Stimulated activated memory B cell treated with anti-CD40 and anti-IgM and Interleukin-4, amounts not matched to agents 10 μg/mL and 1 μg/mL and 100 μg/mL, for 72 hours (primary cell): ENCODE measurements at places on chromosomes 1 and 21.
A peak's percentile ranks its signal among the peaks of the same experiment; 100 is the strongest.

GRCh38 chr1:61092642-61093041 is 10.3 kb downstream of the NFIA start:
- H3K27ac ChIP-seq: no peak overlapping the region
- no peak for ATAC-seq
- H3K4me3 ChIP-seq: no peak overlapping the region
- H3K4me1 ChIP-seq: no peaks in the 10 kb centered on the region

- no peak overlapping the region for H3K27ac ChIP-seq
- H3K4me3 ChIP-seq: no peak overlapping the region
- H3K27me3 ChIP-seq: peaks cover 7% of the 10 kb centered on the region
Observed at GRCh38 chr21:17848228-17848627, 29.1 kb upstream of the C21orf91 start.

- peaks cover 21% of the 10 kb centered on the region for H3K27me3 ChIP-seq
- ATAC-seq: no peak
- no peaks in the 10 kb centered on the region for H3K36me3 ChIP-seq
- no peaks in the 10 kb centered on the region for H3K4me1 ChIP-seq
- H3K27ac ChIP-seq: no peak overlapping the region
- H3K4me3 ChIP-seq: no peak overlapping the region
Observed at GRCh38 chr1:14777516-14778506, 179.3 kb downstream of the KAZN start.

DNA sequence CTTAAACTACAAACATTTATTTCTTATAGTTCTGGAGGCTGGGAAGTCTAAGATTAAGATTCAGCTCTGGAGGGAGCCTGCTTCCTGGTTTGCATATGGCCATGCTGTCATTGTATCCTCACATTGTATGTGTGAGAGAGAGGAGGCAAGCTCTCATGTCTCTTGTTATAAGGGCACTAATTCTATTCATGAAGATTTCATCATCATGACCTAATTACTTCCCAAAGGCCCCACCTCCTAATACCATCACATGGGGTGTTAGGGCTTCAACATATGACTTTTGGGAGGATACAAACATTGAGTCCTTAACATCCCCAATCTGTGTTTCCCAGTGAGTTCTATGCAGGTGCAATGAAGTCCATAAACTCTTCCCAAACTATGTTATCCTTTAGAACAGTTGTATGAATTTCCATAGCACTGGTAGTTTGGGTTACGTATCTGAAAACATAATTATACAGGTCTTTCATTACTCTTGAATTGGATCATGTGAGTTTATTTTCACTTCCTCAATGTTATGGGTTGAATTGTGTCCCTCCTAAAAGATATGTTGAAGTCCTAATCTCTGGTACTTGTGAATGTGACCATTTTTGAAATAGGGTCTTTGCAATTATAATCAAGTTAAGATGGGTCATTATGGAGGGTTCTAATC is 124.2 kb downstream of the RUNX1 start:
- H3K4me1 ChIP-seq: peaks cover 54% of the 10 kb centered on the region
- no peaks in the 10 kb centered on the region for H3K27me3 ChIP-seq
- H3K36me3 ChIP-seq: peaks cover 30% of the 10 kb centered on the region
- peak overlapping the region; percentile 30 for H3K4me3 ChIP-seq
- ATAC-seq: peak; percentile 75

- ATAC-seq: no peak
- H3K36me3 ChIP-seq: no peaks in the 10 kb centered on the region
- H3K4me1 ChIP-seq: no peaks in the 10 kb centered on the region
- no peak overlapping the region for H3K4me3 ChIP-seq
- H3K27ac ChIP-seq: no peak overlapping the region
Observed at GRCh38 chr1:53539711-53540603, 80.8 kb downstream of the DMRTB1 start.

DNA sequence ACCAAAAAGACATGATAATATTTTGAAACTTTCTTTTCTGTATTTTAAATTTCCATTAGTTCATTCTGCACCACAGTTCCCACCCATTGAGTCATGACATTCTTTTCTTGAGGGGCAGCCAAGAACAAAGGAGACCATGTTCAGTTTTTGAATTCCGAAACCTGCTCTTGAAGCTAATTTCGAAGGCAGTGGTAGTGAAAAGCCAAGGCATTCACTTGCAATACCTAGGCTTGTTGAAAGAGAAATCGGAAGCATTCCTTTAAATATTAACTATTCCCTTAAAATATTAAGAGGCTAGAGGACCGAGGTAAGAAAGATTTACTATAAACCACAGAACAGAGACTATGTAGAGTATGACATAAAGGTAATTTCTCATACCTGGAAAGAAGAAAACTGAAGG is 256.3 kb downstream of the ADGRL2 start:
- H3K4me1 ChIP-seq: no peaks in the 10 kb centered on the region
- H3K27me3 ChIP-seq: no peaks in the 10 kb centered on the region
- no peak overlapping the region for H3K27ac ChIP-seq

DNA sequence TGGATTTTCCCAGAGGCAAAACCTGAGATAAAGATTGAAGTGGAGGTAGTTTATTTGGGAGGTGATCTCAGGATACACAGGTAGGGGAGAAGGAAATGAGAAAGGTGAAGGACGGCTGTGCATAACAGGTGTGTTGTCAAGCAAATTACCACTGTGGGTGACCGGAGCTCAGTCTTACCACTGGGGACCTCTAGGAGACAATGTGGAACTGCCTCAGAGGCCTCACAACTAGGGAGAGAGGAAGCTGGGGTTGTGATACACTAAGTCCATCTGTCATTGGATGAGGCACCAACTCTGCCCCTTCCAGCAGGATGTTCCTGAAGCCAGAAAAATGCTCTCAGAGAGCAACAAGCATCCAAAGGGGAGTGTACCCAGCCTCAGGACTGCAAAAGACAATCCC is 32.6 kb downstream of the GRIK3 start:
- H3K4me3 ChIP-seq: no peak overlapping the region
- H3K27ac ChIP-seq: no peak overlapping the region
- H3K4me1 ChIP-seq: peaks cover 22% of the 10 kb centered on the region

DNA sequence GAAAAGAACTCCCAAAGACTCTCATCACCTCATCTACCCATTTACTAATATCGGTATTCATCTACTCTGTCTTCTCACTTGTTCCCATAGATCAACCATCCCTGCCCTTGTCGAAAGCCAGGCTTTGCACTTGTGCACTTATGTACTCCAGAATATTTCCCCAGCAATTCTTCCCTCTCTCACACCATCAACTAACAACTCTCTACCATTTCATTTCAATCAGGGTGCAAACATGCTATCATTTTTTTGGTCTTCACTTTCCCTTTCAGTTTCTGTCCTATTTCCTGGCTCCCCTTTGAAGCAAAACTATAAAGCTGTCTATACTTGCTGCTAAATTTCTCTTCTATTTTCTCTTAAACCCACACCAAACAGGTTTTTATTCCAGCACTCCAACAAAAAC is 6.7 kb downstream of the C1orf105 start:
- no peak overlapping the region for H3K27ac ChIP-seq
- no peaks in the 10 kb centered on the region for H3K27me3 ChIP-seq
- no peak overlapping the region for H3K4me3 ChIP-seq
- no peaks in the 10 kb centered on the region for H3K36me3 ChIP-seq
- H3K4me1 ChIP-seq: peaks cover 6% of the 10 kb centered on the region
- no peak for ATAC-seq

DNA sequence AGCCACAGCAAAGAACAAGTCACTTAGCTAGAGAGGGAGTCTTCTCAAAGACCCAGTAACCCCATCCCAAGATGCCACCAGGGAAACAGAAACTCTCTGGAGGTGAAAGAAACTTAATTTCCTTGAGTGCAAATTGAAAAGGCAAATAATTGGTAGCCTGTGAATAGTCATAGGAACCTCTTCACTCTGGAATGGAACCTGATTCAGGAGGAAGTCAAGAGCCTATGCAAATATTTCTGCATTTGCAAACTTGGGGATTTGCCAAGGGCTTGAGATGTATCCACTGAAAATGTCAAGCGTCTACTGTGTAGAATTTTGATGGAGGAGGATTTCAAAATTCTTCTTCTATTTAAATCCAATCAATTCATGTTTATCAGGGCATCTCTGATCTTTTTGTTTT is 5.7 kb downstream of the HIVEP3 start:
- no peak for ATAC-seq
- no peaks in the 10 kb centered on the region for H3K36me3 ChIP-seq
- H3K4me1 ChIP-seq: peaks cover 12% of the 10 kb centered on the region
- peaks cover 47% of the 10 kb centered on the region for H3K27me3 ChIP-seq
- no peak overlapping the region for H3K27ac ChIP-seq
- no peak overlapping the region for H3K4me3 ChIP-seq

GRCh38 chr1:151692226-151692625 is 24.4 kb downstream of the CELF3 start:
- H3K4me3 ChIP-seq: no peak overlapping the region
- H3K27ac ChIP-seq: no peak overlapping the region
- no peak for ATAC-seq
- H3K4me1 ChIP-seq: peaks cover 7% of the 10 kb centered on the region

- H3K4me3 ChIP-seq: no peak overlapping the region
- H3K27me3 ChIP-seq: no peaks in the 10 kb centered on the region
- ATAC-seq: no peak
- H3K27ac ChIP-seq: no peak overlapping the region
Observed at GRCh38 chr21:43908167-43908566, 43.1 kb downstream of the AGPAT3 start.

DNA sequence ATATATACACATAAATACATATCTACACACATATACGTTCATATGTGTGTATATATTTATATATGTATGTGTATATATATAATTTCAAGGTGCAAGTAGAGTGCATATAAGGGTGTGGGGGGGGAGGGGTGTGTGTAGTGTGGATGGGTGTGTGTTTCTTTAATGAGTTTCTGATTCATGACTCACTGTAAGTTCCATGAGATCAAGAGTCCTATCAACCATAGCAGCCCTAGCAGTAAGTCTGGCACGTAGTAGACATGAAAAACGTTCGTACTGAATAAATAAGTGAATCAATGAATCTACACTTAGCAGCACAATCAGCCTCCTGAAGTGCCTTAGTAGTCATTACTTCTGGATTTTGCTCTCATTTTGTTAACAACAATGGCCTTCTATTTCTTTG is 61.9 kb upstream of the KRTAP11-1 start:
- ATAC-seq: no peak
- no peaks in the 10 kb centered on the region for H3K36me3 ChIP-seq
- no peak overlapping the region for H3K27ac ChIP-seq
- H3K4me1 ChIP-seq: no peaks in the 10 kb centered on the region

DNA sequence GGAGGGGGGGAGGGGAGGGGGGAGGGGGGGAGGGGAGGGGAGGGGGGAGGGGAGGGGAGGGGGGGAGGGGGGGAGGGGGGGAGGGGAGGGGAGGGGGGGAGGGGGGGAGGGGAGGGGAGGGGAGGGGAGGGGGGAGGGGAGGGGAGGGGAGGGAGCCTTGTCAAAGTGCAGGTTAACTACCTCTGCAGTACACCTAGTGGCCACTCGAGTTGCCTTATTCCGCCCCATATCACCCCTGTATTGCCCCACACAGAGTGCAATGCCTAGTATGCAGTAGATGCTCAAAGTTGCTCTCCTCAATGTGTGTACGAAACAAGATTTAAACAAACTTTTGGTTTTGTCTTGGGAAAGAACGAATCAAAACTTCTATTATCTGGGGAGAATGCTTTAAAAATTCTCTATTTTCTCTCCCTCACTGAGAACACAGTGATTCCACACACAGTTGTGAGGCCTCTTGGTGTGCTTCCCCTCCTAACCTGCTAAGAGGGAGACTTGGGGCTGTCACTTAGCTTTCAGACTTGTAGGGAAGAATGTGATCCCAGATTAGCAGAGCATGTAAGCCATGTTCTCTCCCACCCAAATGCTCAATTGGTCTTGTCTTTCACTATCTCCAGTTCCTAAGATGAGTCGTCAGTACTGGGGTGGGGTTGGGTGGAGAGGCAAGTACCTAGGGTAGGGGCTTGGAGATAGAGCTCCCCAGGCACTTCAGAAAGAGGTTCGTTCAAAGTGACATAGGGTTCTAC is 79.7 kb upstream of the MAP10 start:
- no peaks in the 10 kb centered on the region for H3K36me3 ChIP-seq
- H3K27me3 ChIP-seq: peaks cover 18% of the 10 kb centered on the region
- H3K4me1 ChIP-seq: no peaks in the 10 kb centered on the region
- peak; percentile 24 for ATAC-seq
- H3K27ac ChIP-seq: no peak overlapping the region
- H3K4me3 ChIP-seq: no peak overlapping the region
